Mesendoderm (in vitro differentiated cells): ENCODE measurements at places on chromosomes 4 and X.

- DNase-seq: no peak
Observed at GRCh38 chr4:4730249-4730648, 129.2 kb upstream of the MSX1 start.

DNA sequence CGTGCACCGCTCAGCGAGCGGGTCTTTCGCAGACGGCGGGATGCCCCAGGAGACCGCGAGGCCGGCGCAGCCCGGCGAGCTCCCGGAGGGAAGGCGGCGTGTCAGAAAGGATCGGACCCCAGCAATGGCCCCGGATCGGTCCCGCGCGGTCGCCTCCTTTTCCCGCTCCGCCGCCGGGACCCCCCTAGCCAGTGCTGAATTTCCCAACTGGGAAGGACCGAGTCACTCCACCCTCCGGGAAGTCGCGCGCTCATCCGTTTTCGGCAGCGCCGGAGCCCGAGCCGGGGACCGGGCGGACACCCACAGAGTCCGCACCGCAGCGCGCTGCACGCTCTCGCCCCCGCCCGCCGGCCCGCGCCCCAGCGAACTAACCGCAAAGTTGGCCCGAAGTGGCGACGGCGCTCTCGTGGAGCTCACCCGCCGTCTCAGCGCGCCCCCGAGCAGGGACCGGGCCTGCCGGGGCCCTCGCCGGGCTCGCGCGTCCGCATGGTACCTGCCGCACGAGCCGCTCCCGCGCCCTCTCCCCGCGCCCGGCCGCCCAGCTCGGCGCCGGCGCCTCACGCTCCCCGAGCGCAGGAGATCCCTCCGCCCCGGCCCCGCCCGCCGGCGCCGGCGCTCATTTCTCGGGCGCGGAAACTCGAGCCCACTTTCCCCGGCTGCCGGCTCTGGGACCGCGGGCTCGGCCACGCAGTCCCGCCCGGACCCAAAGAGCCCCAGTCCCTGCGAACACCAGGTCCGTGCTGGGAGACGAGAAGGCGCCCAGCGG, at the start of gene FAT1:
TSS of gene FAT1 (minus strand) at position 565 of the 766 bp plus-strand sequence. CDS start 14,029 bp downstream, outside the sequence.
- peak; percentile 87 for DNase-seq

- DNase-seq: no peak
Observed at GRCh38 chrX:24494647-24495075, 29.6 kb downstream of the PDK3 start.

GRCh38 chr4:6535329-6535692, 39.7 kb upstream of the MAN2B2 start:
- DNase-seq: no peak

DNA sequence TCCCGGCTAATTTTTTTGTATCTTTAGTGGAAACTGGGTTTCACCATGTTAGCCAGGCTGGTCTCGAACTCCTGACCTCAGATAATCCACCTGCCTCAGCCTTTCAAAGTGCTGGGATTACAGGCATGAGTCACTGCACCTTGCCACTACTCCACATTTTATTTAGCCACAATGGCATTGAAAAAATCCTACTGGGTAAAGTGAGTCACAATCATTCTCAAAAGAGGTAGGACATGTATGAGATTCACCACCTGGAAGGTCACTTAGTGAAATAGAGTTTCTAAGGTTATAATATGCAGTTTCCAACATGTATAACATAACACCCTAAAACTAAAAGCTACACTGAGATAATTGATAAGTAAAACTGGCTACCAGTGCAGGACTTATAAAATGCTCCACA, 159.2 kb downstream of the BTC start:
- no peak for DNase-seq

DNA sequence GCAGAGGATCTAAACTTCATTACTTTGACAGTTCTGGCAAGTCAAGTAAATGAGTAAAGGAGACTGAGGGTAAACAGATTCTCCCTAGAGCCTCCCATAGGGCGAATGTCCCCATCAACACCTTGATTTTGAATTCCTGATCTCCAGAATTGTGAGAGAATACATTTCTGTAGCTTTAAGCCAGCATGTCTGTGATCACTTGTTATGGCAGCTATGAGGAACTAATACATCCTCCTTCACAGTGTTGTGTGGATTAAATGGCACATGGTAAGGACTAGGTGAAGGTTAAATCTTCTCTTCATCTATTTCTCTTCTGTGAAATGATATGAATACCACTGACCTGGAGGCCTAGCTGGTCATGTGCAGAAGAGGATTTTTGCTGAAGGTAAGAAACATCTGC, 137.3 kb downstream of the CPEB2 start:
- no peak for DNase-seq

- DNase-seq: peak; percentile 72
Observed at GRCh38 chr4:186472948-186473347, 82.4 kb downstream of the MTNR1A start.

- DNase-seq: no peak
Observed at GRCh38 chr4:37747772-37748330, 61.7 kb upstream of the RELL1 start.

- DNase-seq: no peak
Observed at GRCh38 chr4:187417721-187418120, 577.9 kb upstream of the ZFP42 start.

GRCh38 chr4:163702736-163703135, 208.2 kb downstream of the TMA16 start:
- DNase-seq: no peak

DNA sequence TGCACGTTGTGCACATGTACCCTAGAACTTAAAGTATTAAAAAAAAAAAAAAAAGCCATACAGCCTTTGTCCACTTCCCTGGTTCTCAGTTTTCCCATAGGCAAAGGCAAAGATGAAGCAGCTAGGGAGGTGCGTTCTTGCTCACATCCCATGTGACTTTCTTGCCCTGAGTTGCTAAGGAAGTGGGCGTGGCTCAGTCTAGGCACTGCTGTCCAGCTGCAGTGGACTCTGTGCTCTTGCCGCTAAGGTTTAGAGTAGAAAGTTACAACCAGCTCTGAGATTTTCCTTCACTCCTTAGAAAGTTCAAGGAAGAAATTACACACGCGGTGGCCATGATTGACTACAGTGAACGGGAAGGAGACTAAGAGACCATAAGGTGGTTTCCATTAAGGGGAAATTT, 144.7 kb downstream of the NAA11 start:
- no peak for DNase-seq

- no peak for DNase-seq
Observed at GRCh38 chr4:186808630-186809018, 85.0 kb upstream of the FAT1 start.

GRCh38 chr4:648579-649292, 23.4 kb downstream of the PDE6B start:
- DNase-seq: peak; percentile 22

GRCh38 chr4:142265536-142265935, 580.6 kb downstream of the INPP4B start:
- DNase-seq: no peak

- peak; percentile 28 for DNase-seq
Observed at GRCh38 chrX:7444967-7445366, 297.0 kb upstream of the PUDP start.

GRCh38 chr4:142596595-142596994, 249.5 kb downstream of the INPP4B start:
- DNase-seq: no peak

GRCh38 chr4:62948108-62948507, 1461.1 kb downstream of the TECRL start:
- DNase-seq: no peak

- DNase-seq: no peak
Observed at GRCh38 chr4:7716010-7716721, 223.5 kb downstream of the AFAP1 start.

DNA sequence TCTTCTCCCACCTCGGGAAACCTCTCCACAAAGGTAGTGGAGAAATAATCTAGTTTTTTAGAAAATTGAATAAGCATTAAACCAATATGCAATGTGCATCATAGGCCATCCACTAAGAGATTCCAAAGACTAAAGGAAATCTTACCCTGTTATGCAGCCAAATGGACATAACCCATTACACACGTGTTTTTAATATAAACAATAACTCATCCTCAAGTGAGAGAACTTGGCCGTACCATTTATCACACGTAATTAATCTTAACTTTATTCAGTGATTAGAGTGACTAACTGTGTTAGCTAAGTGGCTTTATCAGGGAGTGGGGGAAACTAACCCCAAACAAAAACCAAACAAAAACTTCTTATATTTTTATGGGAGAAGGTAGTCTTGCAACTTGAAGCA, 57.8 kb downstream of the AFM start:
- DNase-seq: no peak

- DNase-seq: no peak
Observed at GRCh38 chr4:141511055-141511454, 125.3 kb upstream of the IL15 start.

DNA sequence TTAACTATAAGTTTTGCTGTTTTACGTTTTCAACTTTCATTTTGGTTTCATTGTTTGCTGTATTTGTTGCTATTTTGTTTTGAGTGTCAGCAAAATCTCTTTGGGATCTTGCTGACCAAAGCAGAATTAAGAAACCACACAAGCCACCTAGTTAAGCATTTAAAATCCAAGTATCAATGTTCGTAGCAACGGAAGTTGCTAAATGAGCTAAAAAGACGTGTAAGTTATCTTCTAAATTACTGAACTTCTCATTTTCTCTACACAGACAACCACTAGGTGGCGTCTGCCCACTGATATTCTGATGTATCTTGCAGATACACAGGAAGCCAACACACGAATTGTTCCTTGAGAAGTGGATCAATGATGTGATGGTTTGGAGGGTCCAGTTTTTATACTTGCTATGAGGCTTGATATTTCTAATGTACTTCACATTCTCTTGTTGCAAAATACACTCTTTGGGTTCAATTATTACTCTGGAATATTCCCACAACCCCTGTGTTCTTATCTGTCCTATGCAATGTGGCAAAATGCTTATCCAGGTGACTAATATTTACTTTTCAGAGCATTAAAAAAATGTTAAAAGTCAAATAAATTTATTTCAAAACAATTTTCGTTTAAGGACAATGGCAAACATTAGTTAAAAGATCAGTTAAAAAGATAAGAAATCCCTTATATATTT, 250.5 kb downstream of the TECRL start:
- peak; percentile 82 for DNase-seq

- DNase-seq: no peak
Observed at GRCh38 chr4:78720204-78720603, 55.9 kb upstream of the BMP2K start.

DNA sequence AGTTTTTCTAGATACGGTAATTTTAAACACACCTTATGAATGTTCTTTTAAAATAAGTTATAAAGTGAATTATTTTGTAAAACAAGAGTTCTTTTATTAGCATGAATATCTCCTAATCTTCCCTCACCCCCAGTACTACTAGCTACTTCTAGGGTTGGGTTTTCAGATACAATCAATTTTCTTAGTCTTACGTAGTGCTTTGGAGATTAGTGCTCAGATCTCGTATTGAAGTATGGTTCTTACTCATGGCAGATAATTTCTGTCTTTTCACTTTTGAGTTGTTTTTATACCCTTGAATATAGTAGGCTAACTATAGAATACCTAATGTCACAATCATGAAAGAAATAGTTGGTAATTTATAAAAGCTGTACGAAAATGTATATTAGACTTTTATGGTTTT, 43.2 kb downstream of the CDKL5 start:
- no peak for DNase-seq

- DNase-seq: no peak
Observed at GRCh38 chr4:170698334-170698733, 608.6 kb upstream of the AADAT start.

GRCh38 chr4:6953751-6954380, 44.2 kb downstream of the TBC1D14 start:
- DNase-seq: peak; percentile 92

GRCh38 chrX:112051576-112051975, 31.0 kb downstream of the TRPC5 start:
- DNase-seq: no peak

GRCh38 chr4:177308125-177308524, 1.5 kb upstream of the NEIL3 start:
- no peak for DNase-seq

GRCh38 chrX:17848545-17849265, 12.4 kb downstream of the RAI2 start:
- DNase-seq: no peak

DNA sequence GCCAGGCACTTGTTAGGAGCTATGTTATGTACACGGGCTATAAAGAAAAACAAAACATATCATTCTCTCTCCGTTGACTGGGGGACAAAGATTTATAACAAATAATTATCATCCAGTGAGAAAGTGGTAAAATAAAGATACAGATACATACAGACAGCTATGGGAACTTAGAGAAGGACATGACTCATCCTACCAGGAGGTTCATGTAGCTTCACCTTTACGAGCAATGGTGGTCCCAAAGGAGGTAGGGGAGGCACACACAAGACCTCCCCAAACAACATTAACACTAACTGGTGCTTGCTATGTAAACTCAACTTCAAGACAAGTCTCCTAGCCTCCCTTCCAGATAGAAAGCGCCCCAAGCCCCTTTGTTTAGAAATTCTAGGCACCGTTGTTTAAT, 8.9 kb downstream of the AMBN start:
- DNase-seq: no peak

- peak; percentile 18 for DNase-seq
Observed at GRCh38 chr4:56619816-56620215, 61.3 kb downstream of the HOPX start.

GRCh38 chr4:105633241-105633640, 75.2 kb downstream of the INTS12 start:
- no peak for DNase-seq

DNA sequence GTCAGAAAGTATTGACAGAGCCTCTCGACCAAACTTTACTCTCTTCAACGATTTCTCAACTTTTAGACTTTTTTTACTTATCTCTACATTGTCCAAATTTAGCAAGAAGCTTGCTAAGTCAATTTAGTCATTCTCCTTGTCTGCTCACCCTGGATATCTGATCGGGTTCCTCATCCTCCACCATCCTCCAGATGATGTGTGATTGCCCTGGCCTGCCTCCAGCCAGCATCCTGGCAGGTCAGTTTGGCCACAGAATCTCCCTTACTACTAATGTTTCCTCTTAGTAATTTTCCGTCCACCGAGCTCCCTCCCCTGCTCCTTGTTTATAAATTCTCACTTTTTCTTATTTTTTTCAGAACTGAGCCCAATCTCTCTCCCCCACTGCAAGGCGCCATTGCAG, 167.9 kb upstream of the ZFP42 start:
- no peak for DNase-seq

- DNase-seq: no peak
Observed at GRCh38 chr4:8173492-8174242, 15.1 kb upstream of the ABLIM2 start.

DNA sequence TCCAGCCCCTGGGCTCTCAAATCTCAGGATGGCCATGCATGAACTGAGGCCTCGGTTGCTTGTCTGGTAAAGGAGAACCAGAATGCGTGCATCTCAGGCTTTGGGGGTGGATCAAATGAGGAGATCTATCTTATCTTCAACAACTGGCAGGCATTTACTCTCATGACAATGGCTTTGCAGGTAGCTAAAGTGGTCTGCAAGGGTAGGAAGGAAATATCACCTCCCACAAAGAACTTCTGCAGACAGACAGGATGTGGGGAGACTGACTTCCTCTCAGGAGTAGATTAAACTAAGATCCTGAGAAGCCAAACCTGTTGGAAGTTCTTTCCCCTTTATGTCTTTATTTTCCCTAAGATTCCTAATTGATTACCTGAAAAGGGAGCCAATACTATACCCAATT, 7.8 kb downstream of the LDB2 start:
- DNase-seq: peak; percentile 86
